Lower leg skin (tissue), 4 donors: ENCODE measurements at places on chromosomes 2 and 18. TPM values are rescaled to one million over a fixed set of nuclear protein-coding genes. Genes with fewer than 3 reads are reported as not detected.

GRCh38 chr2:142862847-142863246 is 14.6 kb upstream of the KYNU start:
- DNase-seq, result no peak

DNA sequence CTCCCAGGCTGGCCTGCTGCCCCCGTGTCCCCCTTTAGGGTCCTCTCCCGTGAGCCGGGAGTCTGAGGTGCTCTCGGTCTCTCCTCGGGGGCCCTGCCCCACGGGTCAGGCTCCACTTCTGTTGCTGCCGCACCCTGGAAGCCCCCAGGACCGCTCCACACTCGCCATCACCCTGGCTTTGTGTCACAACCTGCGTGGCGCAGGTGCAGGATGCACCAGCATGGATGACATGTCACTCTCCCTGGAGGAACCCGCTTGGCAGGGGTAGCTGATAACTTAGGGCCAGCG is 10.8 kb upstream of the ARHGEF4 start:
- no peak for DNase-seq

- DNase-seq, result no peak
These were observed 7.6 kb downstream of the GPR17 start for GRCh38 chr2:127653421-127654083.

DNA sequence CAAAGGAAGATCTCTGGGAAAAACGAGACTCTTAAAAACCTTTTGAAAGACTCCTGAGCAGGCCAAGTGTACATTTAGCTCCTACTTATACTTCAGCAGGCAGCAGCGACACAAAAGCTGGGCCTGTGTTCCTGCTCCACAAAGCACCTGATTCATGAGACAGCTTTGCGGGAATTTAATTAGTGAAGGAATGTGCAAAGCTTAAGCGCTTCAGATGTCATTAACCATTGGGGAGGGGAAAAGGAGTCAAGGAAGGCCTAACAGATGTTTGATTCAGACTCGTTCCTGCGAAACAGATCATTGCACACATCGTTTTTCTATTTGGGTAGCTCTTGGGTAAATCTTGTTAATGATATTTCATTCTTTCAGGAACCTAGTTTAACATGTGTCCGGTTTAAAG is 125.9 kb downstream of the MAIP1 start:
- DNase-seq, result no peak

- no peak for DNase-seq
These were observed 73.3 kb downstream of the NAB1 start for GRCh38 chr2:190722061-190722759.

The PPP3R1 gene
- 34.2 TPM for total RNA-seq

DNA sequence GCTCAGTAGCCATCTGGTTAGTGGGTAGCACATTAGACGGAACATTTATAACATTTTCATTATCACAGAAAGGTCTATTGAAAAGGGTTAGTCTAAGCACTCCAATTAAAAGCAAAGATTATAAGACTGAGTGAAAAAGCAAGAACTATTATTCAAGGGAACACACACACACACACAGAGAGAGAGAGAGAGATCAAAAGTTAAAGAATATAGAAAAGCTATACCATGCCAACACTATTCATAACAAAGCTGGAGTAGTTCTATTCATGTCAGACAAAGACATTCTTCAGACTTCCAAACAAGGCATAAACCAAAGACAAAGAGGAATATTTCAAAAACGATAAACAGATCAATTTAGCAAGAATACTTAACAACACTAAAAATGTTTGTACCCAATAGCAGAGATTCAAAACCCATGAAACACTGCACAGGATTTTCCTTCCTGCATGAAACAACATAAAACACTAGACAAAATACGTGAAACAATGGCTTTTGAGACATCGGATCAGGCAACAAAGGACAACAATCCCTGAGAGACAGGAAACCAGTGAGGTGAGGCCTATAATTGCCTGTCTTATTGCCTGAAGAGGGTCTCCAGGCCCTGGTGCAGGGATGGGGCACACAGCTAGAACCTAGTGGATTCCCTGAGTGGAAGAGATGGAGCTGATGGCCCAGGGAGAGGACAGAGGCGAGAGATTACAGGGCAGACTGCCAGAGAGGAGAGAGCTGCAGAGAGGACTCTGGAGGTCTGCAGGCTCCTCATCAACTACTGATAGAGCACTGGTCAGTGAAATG is 83.6 kb upstream of the NPAS2 start:
- DNase-seq, result no peak

The AQP12B gene
- total RNA-seq, result not detected

The ELOA2 gene
- not detected for total RNA-seq

The GPR155 gene
- 17.6 TPM for total RNA-seq

GRCh38 chr18:12256951-12257350 is 2.8 kb downstream of the CIDEA start:
- DNase-seq, result no peak

The DHRS9 gene
- total RNA-seq, result 1.9 TPM

DNA sequence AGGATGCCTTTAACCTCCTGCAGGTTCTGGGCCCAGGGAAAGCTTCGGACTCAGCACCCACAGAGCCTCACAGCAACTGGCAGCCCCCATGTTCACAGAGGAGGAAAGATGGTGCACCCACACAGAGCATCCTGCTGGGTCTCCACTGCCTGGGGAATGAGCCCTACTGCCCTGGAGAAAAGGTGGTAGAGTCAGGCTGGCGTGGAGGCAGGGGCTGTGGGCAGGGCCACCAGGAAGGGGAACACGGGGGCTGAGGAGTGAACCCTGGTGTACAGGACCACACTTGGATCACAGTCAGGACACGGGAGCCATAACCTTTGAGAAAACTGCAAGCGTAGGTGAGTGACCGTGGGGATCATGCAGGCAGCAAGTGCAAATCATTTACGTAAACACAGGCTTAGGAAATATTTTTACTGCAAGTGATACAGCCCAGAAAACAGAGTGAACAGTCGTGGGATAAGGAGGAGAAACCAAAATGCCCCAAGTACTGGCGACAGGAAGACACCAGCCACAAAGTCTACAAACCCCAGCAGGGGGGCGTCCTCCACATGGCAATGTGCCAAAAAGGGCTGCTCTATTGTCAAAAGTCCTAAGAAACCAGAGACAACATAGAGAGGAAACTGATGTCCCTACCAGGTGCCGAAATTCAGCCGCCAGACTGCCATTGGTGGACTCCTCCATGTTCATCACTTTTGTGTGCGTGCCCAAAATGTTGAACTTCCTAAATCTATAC is 27.6 kb downstream of the STAT1 start:
- no peak for DNase-seq

DNA sequence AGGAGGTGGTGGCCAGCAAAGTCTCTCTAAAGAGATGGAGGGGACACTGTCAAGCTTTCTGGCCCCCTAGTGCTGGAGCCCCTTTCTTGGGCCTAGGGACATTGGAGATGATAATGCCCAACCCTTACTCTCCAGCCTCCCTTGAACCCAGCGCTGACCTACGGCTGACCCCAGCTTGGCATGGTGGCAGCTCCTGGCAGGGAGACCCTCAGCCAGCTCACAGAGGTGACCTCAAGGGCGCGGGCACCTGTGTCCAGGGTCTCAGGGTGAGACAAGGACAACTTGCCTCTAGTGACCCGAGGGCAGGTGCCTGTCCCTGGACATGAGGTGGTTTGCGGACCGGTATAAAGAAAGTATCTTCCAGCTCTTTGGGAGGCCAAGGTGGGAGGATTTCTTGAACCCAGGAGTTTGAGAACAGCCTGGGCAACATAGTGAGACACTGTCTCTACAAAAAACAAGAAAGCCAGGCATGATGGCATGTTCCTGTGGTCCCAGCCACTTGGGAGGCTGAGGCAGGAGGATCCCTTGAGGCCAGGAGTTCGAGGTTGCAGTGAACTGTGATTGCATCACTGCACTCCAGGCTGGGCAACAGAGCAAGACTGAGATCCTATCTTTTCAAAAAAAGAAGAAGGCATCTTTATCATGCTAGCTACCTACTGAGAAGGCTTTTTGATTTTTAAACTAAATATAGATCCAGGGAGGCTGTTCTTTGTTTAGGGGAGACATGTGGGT is 3.3 kb upstream of the PER2 start:
- no peak for DNase-seq

DNA sequence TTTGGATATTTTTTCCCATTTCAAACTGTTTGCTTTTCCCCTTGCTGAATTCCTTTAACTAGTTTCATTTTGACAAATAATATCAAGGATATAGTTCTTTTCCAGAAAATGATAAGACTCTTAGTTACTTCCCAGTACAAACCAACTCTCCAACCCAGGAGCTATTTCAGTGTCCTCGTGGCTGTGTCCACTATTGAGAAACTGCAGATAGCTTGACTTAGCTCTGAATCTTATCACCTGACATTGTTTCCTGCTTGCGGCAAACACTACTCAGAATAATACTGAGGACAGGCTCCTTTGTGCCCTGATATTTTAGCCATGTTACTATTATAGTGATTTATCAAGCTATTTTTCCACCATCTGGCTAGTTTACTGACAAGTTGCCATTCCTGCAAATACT is 74.6 kb downstream of the KLF7 start:
- no peak for DNase-seq

GRCh38 chr2:72991439-72991725 is 74.1 kb downstream of the EMX1 start:
- peak; percentile 56 for DNase-seq

GRCh38 chr2:1872602-1873183 is 128.4 kb upstream of the PXDN start:
- peak; percentile 69 for DNase-seq

The SP5 gene
- 1.9 TPM for total RNA-seq

The CYBRD1 gene
- 184 TPM for total RNA-seq

- no peak for DNase-seq
These were observed 23.6 kb downstream of the ITPRID2 start for GRCh38 chr2:181915102-181915501.

- DNase-seq, result no peak
These were observed 24.5 kb downstream of the RTTN start for GRCh38 chr18:70181015-70181414.

The IL36RN gene
- 51.0 TPM for total RNA-seq

- no peak for DNase-seq
These were observed 25.5 kb downstream of the LNPK start for GRCh38 chr2:175976391-175977157.

GRCh38 chr2:192887337-192887736 is 692.6 kb upstream of the TMEFF2 start:
- no peak for DNase-seq

- DNase-seq, result no peak
These were observed 730.2 kb upstream of the ZNF804A start for GRCh38 chr2:183868153-183868552.

GRCh38 chr2:199607914-199608313 is 150.2 kb upstream of the SATB2 start:
- no peak for DNase-seq

The SLC9A4 gene
- total RNA-seq, result 0.15 TPM

GRCh38 chr2:26243470-26244308 is 743 bp downstream of the HADHA start:
- DNase-seq, result peak; percentile 83

DNA sequence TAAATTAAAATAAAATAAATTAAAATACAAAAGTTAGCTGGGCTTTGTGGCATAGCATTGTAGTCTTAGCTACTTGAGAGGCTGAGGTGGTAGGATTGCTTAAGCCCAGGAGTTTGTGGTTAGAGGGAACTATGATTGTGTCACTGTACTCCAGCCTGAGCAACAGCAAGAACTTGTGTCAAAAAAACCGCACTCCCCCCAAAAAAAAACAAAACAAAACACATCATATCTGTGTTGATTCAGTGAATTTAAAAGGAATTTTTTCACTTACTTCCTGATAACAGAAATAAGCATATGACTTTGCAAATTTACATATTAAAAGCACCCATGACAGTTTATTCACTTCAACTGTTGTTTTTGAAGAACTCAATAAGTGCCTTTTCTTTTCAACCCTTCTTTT is 68.1 kb upstream of the PELI1 start:
- DNase-seq, result no peak

The UGT1A4 gene
- total RNA-seq, result 1.0 TPM

- no peak for DNase-seq
These were observed 6.2 kb downstream of the KCNIP3 start for GRCh38 chr2:95303191-95303919.

The LYPD6B gene
- total RNA-seq, result 96.6 TPM

GRCh38 chr18:31487246-31488015 is 10.5 kb upstream of the DSG2 start:
- no peak for DNase-seq

- DNase-seq, result no peak
These were observed 8.4 kb upstream of the PER2 start for GRCh38 chr2:238296638-238297457.

The ARHGEF4 gene
- total RNA-seq, result 220 TPM

GRCh38 chr18:73409242-73409641 is 541.5 kb upstream of the NETO1 start:
- no peak for DNase-seq

- no peak for DNase-seq
These were observed 443.9 kb downstream of the PID1 start for GRCh38 chr2:228827056-228827700.

DNA sequence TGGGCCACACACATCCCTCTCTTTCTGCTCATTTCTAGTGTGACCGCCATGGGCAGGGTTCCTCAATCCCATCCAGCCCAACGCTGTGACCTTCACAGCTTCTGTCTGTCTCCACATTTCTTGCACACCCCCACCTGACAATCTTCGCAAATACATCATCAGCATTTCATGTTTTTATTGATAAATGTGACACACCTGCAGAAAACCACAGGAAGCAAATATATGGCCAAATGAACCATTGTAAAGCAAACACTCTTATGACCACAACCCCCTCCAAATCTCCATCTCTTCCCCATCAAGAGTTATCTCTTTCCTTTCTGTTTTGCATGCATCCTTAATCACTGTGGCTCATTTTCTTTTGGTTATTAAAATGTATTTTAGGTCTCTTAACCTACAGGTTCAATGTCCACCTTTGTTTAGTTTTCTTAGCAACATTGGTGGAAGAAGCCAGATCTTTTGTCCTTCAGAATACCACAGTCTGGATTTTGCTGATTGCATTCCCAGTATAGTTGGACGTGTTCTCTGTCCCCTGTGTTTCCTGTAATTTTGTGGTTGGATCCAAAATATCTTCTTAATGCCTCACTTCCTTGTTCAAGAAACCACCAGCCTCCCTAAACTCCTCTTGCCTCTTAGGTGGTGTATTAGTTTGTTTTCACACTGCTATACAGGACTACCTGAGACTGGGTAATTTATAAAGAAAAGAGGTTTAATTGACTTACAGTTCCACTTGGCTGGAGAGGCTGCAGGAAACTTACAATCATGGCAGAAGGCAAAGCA is 9.8 kb upstream of the NCK2 start:
- no peak for DNase-seq

GRCh38 chr2:159904127-159904958 is 106.3 kb upstream of the CD302 start:
- peak; percentile 86 for DNase-seq

GRCh38 chr2:162000431-162000830 is 73.6 kb downstream of the DPP4 start:
- DNase-seq, result no peak

- no peak for DNase-seq
These were observed 102.1 kb downstream of the SMAD7 start for GRCh38 chr18:48848641-48849143.

DNA sequence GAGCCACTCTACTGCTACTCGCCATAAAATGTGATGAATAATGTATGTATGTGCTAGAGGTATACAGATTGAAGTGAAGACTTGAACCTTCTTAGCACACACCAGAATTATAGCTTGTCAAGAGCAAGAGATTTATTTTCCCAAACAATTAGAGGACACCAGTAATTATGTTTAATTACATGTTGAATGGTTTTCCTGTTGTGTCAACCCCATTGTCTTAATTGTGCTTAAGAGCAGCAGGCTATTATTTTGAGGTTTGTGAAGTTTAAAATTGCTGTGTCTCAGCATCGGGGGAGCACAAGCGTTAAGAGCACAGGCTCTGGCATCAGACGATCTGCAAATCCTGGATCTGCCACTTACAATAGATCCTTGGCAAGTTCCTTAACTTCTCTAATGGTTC is 29.0 kb downstream of the KIF5C start:
- DNase-seq, result no peak

The FOXD4L1 gene
- not detected for total RNA-seq

- DNase-seq, result no peak
These were observed 81.7 kb downstream of the SPRED2 start for GRCh38 chr2:65350651-65351056.
